ENCODE measurements at places on chromosomes 13 and 19.

GRCh38 chr13:41613471-41613870, 156.1 kb downstream of the RGCC start:
- no peak for DNase-seq

DNA sequence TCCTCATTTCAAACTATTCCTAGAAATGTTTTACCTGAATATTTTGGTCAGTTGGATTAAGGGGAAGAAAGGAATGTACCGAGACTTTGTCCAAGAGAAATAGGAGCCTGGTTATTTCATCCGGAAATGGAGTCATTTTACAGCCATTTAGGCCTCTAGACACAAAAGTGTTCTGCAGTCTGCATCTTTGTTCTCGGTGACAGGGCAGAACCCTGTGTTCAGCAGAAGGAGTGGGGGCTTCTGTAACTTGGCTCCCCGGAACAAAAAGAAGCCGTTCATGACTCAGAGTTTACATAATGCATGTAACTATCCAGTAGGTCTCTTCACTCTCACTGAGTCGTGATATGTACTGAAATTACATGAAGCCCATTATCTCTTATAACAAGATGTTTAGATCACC, 21.6 kb upstream of the FNDC3A start:
- DNase-seq: no peak

- no peak for DNase-seq
Measured at GRCh38 chr13:65472336-65472735, 1757.8 kb downstream of the PCDH9 start.

- no peak for DNase-seq
Measured at GRCh38 chr13:23778002-23778652, 111.1 kb downstream of the MIPEP start.

- no peak for DNase-seq
Measured at GRCh38 chr13:51758691-51759090, 45.3 kb downstream of the DHRS12 start.

- DNase-seq: no peak
Measured at GRCh38 chr13:80590551-80590950, 249.6 kb upstream of the SPRY2 start.

DNA sequence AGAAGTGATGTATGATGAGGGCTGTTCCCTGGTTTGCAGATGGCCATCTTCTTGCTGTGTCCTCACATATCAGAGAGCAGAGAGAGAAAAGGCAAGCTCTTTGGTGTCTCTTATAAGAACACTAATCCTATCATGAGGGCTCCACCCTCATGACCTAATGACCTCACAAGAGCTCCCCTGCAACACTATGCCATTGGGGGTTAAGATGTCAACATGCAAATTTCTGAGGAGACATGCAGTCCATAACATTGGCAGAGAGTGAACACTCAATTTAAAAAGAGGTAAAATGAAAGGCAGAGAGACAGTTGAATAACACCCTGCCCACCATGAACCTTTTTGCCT, 10.9 kb downstream of the FAM187B start:
- no peak for DNase-seq

DNA sequence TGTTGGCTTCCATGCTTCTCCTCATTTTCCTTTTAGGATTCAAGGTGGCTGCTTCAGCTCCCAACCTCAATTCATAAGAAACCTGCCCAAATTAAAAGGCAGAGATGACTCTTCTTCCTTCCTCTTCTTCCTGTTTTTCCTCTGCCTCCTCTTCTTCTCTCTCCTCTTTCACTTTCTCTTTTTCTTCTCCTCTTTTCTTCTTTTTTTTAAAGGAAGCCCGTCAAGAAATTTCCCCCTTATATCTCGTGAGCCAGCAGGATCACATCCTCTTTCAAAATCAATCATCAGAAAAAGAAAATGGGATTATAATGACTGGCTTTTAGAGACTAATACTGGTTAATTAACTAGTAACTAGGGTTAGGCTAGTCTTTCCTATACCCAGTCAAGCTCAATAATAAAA, 220.3 kb downstream of the NBEA start:
- no peak for DNase-seq

GRCh38 chr13:74253161-74253560, 119.0 kb upstream of the KLF12 start:
- DNase-seq: no peak

- DNase-seq: no peak
Measured at GRCh38 chr19:16888629-16889365, at the start of gene F2RL3. F2RL3 (plus strand) TSS chr19:16888999; CDS start chr19:16889190, 191 bp downstream.

DNA sequence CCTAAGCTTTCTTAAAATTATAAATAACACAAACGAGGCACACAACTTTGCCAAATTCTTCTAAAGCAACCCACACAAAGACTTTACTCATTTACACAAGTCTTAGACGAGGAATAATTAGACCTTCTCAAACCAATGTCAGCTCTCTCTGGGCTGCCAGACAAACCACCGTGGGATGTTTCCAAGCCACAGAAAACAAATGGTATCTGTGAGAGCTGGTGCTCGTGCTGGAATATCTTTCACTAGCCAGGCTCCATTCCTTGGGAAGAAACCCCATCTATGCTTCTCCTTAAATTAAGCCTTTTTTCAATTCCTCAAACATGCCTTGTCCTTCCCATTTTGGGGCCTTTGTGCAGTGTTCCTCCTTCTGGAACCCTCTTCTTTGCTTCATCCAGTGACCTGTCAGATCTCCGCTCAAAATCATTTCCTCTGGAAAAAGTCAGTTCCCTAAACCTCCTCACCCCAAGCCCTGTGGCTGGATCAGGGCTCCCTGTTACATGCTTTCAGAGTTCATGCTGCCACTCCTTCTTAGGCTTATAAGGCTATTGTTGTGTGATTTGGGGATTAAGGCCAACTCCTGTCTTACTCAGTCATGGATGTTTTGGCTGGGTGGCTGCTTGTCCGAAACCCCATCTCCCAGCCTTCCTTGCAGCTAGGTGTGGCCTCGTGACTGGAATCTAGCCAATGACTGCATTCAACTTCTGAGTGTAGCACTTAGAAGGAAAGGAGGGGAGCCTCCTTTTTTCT, 64.2 kb upstream of the GTF2F2 start:
- DNase-seq: no peak

- DNase-seq: no peak
Measured at GRCh38 chr19:1914826-1915341, 9.7 kb downstream of the ADAT3 start.

DNA sequence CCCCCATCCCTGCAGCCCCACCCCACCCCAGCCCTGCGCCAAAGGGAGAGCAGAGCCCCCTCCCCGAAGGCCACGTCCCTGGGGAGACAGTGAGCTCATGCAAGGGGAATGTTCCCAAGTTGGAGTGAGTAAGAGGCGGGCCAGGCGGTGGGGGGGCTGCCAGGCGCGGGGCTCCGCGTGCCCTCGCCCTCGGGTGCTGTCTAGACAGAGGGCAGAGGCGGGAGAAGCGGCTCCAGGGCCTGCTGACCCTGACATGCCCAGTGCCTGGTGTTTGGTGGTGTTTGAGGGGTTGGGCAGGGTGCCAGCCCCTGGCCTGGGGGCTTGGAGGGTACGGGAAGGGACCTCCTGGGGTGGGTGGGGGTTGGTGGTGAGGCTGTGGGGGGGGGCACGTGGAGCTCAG, 1.0 kb downstream of the FSTL3 start:
- no peak for DNase-seq

- no peak for DNase-seq
Measured at GRCh38 chr19:13935765-13936510, 2.3 kb downstream of the PODNL1 start.

DNA sequence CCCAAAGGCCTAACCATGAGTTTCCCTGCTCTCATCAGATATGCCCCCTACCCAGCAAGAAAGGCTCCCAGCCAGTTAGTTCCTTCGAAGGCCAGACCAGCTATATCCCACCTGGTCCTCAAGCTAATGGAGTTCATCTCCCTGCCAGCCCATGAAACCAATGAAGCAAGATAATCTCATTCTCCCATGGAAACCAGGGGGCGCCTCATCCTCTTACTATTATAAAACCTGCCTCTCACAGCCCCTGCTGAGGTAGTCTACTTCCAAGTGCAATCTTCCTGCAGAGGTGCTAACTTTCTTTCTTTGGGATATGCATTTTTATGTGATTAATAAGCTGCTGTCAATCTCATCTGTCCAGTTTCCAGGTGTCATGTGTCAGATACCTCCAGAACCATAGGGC, 34.0 kb upstream of the ZNF573 start:
- no peak for DNase-seq

DNA sequence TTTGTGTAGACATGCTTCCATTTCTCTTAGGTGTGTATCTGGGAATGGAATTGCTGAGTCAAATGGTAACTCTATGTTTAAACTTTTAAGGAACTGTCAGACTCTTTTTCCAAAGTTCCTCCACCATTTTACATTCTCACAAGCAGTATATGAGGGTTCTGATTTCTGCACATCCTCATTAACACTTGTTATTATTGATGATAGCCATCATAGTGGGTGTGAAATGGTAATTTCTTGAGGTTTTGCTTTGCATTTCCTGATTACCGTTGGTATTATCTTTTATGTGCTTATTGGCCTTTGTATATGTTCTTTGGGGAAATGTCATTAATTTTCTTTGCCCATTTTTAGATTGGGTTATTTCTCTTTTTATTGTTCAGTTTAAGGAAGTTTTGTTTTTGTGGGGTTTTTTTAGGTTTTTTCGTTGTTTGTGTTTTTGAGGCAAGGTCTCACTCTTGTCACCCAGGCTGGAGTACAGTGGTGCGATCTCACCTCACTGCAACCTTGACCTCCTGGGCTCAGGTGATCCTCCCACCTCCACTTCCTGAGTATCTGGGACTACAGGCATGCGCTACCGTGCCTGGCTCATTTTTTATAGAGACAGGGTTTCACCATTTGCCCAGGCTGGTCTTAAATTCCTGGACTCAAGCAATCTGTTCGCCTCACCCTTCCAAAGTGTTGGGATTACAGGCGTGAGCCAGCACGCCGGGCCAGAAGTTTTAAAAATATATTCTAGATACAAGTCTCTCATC, 34.3 kb downstream of the NAA16 start:
- no peak for DNase-seq

DNA sequence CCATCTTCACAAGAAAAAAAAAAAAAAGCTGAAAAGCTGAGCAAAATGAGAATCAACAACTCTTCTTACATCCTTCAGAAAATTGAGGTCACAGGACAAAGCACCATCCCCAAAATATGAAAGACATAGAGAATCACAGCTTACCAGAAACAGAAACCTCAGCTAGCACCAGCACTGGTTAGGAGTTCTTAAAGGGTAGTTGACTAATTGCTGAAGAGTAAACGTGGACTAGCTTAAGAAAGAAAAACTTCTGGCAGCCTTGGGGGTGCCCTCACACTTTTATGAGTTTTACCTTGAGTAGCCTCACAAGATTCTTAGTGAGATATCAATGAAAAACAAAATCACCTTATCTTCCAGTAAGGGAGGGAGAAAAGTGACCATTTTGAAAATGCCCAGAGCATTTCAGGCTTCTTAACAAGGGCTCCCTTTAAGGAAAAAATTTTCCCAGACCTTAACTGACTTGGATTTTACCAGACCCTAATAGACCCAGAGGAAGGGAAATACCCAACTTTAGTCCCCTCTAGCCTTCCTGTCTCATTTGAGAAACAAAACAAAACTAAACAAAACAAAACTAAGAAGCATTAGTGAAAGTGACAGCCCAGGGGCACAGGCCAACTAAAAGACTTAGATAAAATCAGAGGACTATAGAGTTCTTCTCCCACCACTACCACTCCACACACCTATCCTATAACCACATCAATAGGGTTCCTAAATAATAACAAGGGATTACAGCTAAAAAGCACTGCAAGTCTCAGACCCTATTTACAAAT, 888.6 kb downstream of the DIAPH3 start:
- no peak for DNase-seq

GRCh38 chr19:16814526-16815100, 14.6 kb upstream of the SIN3B start:
- no peak for DNase-seq

DNA sequence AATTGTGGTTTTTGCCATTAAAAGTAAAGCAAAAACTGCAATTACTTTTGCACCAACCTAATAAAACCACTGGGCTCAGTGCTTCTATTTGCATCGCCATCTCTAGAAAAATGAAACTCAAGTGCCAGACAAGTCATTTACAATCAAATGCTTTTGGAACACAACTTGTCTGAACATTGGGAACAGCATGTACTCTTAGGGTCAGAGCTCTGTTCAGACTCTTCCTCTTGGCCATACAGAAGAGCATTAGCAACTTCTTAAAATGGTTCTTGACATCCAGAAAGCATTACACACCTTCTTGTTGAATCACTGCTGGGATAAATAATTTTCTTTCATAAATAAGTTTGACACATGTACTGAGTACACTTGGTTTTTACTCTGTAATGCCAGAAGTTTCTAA, 272.5 kb downstream of the DCLK1 start:
- no peak for DNase-seq

GRCh38 chr13:66076417-66076816, 1153.7 kb downstream of the PCDH9 start:
- no peak for DNase-seq

- DNase-seq: no peak
Measured at GRCh38 chr19:52778811-52779210, 7.8 kb downstream of the ZNF600 start.

- peak; percentile 78 for DNase-seq
Measured at GRCh38 chr19:45607071-45608029, 5.3 kb upstream of the GPR4 start.

DNA sequence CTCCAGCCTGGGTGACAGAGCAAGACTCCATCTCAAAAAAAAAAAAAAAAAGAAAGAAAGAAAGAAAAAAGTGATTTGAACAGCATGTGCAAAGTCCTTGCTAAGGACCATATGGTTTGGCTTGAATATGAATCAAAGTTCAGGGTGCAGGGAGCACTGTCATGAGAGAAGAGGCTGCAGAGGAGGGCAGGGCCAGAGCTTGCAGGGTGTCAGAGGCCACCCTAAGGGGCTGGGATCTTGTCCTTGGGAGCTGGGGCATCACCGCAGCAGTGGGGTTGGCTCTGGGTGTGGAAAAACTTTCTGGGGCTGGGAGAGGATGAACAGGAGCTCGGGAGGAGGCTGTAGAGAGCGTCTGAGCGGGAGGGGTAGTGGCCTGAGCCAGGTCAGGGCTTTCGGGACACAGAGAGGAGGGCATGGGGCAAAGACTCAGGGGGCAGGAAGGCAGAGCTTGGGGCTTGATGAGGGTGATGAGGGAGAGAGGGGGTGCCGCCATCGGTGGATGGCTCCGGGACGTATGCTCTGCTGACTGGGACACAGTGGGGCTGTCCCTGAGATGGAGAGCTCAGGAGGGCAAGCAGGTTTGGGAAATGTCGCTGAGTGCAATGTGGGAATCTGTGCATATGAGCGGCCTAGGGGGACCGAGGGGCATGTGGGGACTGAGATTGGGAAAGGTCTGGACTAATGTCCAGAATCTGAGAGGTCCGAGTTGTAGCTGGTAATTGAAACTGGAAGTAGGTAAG, 3.0 kb downstream of the TRPM4 start:
- DNase-seq: no peak

Measured in frontal cortex (tissue), 4 donors.